Fibroblast of skin of back (primary cell): ENCODE measurements at places on chromosomes 12 and 14.

GRCh38 chr14:100078216-100078803 lies 13.1 kb downstream of the EVL start:
- DNase-seq = no peak

GRCh38 chr12:88897723-88898122 lies 317.5 kb upstream of the KITLG start:
- DNase-seq = peak; percentile 31

DNA sequence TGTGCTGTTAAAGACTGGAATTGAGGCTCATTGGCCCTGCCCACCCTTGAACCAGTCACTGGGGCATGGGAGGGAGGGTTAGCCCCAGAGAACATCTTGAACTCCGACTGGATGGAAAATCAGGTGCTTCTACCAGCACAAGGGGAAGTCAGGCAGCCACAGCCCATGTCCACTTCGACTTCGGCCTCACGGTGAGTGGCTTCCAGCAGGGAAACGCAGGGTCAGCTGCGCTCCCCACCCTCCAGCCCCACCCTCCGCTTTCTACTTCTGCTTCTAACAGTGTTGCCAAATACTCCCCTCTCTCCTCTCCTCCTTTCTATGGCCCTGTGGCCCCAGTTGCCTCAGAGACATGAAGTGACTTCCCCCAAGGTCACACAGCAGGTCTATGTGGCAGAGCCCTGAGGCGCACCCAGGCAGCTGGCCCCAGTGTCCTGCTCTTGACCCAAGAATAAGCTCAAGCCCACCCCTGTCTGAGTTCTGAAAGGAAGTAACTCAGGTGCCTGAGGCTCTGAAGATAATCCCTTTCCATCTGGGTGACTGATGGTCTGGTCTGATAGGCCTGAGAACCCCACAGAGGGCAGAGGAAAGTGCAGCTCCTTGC lies 11.9 kb upstream of the SH2B3 start:
- DNase-seq = no peak

DNA sequence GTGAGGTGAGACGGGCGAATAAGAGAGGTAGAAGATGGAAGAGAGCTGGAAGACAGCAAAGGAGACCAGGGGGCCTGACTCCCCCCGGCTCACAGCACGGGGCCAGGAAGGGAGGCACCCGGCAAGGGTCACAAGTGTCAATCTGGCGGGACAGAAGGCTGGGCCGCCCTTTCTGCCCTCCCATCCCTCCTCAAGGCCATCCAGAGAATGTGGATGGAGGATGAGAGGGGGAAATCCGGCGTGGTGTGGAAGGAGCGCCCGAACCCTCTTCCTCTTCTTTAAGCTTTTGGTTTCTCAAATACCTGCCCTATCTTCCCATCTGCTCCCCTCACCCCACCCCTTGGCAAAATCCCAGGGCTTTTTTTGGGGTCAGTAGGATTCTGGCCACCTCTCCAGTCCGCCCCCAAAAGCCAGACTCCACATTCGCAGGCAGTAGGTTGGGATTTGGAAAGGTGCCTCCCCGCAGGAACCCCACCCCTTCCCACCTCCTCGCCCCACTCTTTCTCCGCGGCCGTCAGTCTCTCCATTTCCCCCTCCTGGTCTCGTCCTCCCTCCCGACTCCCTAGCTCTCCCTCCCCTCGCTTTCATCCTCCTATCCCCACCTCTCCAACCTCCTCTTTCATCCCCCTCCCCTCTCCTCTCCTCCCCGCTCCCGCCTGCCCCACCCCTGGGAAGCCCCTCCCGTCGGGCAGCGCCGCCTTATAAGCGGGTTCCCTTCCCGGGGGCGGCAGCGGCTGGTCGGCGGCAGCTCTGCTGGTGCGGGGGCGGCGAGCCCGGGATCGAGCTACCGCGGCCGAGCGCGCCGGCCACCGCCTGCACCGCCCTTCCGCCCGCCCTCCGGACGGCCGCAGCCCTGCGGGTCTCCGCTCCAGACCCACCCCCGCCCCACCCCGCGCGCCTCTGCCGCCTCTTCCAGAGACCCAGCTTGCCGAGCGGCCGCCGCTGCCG lies at the start of gene PTMS:
Gene PTMS, plus strand, starts transcription at position 730 of the 948 bp plus-strand sequence. CDS start 343 bp downstream, outside the sequence.
- peak; percentile 94 for DNase-seq

DNA sequence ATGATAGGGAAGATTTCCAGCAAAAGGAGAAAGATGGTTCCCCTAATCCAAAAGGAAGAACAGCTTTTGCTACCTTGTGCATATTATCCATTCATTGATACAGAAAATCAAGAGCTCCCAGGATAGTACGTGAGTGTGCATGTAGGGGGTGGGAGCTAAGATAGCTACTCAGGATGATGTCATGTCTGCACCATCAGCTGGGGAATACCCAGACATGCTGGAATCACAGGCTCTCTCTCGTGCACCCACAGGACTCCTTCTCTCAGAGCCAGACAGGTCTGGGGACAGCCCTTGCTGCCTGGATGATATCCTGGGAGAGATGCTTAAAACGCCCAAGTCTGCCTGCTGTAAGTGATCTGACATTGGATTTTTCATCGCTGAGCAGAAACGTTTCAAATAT lies 38.9 kb downstream of the FOXN3 start:
- DNase-seq = peak; percentile 73

DNA sequence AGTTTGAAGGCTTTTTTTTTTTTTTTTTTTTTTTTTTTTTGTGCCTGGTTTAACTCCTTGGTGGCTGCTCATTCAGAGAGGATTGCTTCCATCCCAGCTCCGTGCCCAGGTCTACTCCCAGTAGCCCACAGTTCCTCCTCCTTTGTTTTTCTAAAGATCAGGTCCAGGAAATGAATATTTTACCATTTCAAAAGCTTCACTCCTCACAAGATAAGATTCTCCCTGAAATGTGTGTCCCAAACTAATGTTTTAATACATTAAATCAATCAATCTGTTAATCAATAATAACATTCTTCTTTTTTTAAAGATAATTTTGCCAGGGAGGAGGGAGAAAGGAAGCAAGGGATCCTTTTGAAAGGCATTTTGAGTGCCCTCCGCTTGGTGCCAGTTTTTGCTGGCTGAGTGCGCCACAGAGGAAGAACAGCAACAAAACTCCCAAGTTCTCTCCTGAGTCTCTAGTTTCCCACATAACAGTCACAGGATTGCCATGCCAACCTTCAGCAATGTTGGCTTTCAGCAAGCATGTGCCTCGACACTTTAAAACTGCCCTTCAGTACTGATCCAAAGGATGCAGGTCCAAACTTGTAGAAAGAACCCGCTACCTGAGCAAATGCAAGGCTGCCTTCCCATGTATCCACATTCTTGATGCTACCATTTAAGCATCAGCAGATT lies 99.2 kb downstream of the RMST start:
- DNase-seq = no peak

- DNase-seq = no peak
Observed at GRCh38 chr14:81342850-81343580, 57.1 kb downstream of the STON2 start.

GRCh38 chr12:114774197-114774596 lies 90.2 kb upstream of the TBX3 start:
- no peak for DNase-seq

- no peak for DNase-seq
Observed at GRCh38 chr12:119239040-119239439, 60.3 kb downstream of the HSPB8 start.

DNA sequence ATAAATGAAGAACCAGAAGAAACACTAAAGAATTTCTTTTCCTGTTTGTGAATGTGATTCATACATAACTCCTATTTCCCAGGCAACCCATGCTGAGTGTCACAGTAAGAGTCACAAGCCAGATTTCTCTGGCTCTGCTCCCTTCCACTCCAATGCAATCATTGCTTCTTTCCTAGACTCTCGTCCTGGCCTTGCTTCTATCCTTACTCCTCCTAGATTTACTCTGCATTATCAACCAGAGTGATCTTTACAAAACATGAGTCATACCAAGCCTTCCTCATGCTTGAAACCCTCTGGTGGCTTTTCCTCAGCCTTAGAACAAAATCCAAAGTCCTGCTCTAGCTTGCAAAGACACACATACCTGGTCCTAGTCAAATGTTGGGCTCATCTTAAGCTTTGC lies 13.3 kb downstream of the IL22 start:
- DNase-seq = peak; percentile 95

- DNase-seq = peak; percentile 28
Observed at GRCh38 chr12:24728366-24728765, 220.5 kb downstream of the BCAT1 start.

DNA sequence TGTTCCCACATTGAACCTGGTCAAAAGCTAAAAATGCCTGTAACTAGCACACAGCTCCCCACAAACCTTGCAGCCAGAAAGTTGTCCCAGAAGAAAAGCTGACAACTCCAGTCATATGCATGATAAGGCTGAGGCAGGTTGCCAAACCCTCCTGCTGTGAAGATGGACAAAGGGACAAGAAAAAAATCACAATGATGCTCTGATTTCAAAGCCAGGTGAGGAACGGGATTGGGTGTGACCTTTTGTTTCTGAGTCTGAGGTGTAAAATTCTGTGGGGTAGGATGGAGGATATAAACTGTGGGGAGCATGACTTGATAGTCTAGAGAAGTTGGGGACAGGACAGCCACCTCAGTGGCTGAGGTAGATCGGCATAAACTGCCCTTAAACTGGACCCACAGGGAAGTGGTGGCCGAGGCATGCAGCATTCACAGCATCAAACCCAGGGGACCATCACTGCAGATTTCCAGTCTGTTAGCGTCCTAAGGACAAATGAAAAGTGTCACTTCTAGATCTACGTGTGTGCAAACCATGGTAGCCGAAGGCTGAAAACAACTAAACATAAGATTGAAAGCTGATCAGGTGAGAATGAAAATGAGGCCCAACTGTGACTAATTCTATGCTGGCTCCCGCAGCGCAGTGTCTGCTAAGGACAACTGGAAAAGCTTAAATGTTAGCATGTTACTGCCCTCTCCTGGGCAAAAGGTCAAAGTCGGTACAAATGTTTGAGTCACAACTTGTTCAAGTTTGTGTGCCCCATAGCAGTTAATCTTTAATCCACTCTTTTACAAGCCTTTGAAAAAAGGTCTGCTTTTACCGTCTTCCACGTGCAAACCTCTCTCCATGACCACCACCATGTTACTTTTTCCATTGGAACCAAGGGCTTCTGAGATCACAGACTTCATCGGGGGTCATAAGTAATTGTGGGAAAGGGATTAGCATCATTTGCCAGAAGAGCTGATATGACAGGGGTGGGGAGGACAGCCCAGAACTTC lies 39.8 kb downstream of the GRIN2B start:
- DNase-seq = peak; percentile 51

GRCh38 chr14:51879170-51879569 lies 18.8 kb downstream of the GNG2 start:
- no peak for DNase-seq

DNA sequence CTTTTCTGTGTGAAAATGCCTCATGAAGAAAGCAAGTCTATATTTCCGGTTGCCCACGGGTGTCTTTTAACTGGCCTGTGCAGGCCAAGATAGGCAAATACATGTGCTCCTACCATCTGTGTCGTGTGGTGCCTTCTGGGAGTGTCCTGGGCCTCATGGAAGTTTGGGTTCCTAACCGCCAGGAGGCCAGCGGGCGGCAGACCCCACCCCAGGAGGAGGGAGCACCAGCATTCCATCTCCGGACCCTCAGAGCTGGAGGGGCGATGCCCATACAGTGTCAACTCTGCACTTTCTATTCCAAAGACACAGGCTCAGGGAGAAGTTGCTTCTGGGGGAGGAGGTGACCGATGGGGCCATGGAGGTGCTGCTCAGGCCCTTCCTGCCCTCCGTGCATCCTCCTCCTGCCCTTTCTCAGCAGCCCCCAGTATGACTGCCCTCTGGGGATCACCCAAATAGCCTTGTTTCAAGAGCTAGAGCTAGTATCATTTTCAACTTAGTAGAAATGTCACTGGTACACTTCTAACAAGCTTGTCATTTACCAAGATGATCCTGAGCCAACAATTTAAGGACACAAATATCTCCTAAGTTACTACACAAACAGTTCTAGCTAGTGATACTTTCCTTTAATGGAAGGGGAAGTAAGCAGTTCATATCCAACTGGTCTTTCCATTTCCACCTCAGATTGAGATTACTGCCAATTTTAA lies 17.8 kb downstream of the CCDC92 start:
- no peak for DNase-seq

DNA sequence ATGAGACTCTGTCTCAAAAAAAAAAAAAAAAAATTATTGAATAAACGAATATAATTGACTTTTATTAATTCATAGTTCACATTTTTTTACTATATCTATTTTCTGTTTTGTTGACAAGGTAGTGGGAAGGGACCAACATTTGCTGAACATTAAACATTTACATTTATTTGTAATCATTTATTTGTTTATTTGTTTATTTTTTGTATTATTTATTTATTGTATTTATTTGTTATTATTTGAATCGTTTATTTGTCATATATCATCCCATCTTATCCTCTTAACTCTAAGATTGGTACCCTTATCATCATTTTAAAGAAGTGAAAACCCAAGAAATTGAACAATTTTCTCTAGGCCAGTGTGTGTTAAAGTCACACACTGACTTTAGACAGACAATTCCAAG lies 101.5 kb downstream of the SYT1 start:
- no peak for DNase-seq

DNA sequence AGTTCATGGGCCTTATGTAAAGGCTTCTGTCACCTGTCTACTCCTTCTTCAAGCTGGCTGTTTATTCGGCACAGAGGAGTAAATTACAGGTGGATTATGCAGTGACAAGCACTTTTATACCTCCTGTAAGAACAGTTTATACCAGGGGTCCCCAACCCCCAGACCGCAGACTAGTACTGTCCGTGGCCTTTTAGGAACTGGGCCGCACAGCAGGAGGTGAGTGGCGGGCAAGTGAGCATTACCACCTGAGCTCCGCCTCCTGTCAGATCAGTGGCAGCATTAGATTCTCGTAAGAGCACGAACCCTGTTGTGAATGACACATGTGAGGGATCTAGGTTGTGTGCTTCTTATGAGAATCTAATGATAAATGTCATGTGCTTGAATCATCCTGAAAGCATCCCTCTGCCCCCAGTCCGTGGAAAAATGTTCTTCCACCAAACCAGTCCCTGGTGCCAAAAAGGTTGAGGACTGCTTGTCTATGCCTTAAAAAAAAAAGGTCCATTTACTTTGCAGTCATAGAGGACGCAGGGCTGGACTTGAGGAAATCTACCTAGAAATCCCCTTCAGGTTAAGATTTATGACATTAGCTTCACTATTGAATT lies 78.8 kb downstream of the ETV6 start:
- peak; percentile 58 for DNase-seq

DNA sequence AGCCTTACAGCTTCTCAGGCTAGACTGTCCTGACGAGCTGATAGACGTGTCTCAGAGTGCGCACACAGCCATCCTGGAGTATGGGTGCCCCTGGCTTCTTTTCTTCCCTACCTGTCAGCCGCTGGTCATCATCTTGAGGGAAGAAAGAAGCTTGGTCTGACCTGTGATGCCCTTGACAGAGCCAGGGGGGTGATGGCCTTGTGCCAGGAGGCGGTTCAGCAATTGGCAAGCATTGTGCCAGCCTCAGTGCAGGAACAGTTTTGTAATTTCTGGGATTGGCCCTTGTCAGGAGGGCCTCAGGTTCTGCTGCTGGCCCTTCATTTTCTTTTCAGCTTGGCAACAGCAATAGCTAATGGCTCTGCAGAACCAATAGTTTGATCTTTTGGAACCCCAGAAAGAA lies 80.1 kb downstream of the ADCK1 start:
- DNase-seq = no peak

DNA sequence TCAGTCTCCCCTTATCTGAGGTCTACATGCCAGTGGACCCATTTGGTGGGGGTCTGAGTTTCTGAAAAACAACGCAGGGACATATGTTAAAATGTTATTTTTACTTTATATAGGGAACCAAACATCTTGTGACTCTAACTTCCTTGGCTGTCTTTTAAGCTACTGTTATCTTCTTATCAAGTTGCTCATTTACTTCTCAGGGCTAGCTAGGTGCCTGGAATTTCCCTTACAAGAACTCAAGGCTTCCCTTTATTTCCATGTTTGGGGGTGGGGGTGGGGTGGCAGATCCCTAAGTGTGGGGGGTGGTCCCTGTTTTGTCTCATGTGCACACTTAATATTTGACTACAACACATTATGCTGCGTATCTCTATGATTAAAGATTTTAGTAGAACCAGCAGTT lies 31.6 kb downstream of the PPP1R36 start:
- DNase-seq = no peak
